ENCODE measurements at places on chromosomes 1 and 21.

DNA sequence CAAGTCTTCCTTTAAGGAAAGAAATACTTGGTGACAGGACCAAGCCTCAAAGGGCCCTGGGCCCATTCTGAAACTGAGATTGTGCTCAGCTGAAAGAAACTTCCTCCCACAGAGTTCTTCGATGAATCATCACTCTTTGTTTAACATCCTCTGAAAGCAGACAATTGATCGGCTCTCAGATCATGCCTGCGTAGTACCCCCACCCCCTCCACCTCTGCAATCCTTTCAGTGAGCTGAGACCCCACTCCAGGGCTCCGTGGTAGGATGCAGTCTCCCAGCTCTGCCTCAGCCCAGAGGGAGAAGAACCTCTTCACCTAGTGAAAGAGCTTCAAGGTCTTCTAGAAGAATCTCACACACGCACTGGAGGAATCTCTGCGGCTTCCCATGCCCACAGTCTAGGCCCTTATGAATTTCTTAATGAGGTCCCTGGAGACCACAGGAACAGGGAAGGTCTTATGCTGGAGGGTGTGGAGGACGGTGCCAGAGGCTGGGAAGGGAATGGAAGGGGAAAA lies 104.9 kb upstream of the SOD1 start:
- peak; percentile 16 for DNase-seq

GRCh38 chr21:44590311-44590721 lies 2.0 kb downstream of the KRTAP10-6 start:
- no peak for DNase-seq

DNA sequence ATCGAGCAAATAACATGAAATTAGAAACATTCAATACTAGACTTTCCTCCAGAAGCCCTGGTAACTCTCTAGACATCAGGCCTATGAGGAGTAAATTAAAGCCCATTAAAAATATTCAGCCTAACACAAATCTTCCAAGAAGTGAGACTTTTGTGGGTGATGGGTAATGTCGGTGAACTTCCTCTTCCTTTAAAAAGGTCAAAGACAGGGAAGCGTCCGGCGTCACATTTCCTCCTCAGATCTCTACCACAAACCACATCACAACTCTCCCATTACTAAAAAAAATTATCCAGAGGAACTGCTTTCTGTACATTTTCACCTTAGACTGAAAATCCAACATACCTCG lies 1.4 kb downstream of the EIF4G3 start:
- DNase-seq: no peak

- DNase-seq: no peak
Observed at GRCh38 chr1:210232511-210233215, at the start of gene SERTAD4. SERTAD4 (plus strand) TSS chr1:210232796; CDS start chr1:210237961, 5,165 bp downstream.

- no peak for DNase-seq
Observed at GRCh38 chr1:27122652-27123051, 32.3 kb downstream of the SLC9A1 start.

GRCh38 chr1:206430031-206430983 lies 40.0 kb upstream of the IKBKE start:
- DNase-seq: no peak

DNA sequence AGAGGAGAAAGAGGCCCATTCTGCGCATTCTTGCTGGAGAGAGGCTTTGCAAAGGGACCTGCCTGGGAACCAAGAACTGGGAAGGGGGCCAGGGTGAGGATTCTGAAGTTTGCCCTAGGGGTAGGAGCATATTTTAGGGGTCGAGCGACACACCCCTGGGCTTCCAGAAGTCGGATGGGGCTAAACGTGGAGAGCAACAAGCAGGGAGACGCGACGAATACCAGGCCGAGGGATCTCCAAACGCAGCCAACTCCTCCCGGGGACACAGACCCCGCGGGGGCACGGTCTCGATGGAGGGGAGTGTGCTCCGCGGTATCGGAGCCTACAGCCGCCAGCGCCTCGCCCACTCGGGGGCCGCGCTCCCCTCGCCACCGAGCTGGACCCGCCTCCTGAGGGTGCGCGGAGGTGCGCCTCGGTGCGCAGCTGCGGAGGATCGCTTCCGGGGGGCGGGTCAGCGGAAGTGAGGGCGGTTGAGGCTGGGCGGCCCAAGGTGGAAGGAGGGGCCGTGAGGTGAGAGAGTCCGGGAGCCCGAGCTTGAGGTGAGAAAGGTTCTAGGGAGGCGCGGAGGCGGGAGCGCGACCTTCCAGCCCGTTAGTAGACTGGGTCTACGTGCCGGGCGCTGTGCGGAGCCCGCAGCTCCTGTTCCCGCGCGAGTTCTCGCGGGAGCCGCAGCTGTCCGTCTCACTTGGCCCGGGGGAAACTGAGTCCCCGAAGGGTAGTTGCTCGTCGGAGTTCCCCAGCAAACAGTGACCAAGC lies at the start of gene MTFR1L:
Gene MTFR1L (plus strand): TSS at position 464 of the 756 bp plus-strand sequence. CDS start 3,151 bp downstream, outside the sequence.
- DNase-seq: peak; percentile 86

DNA sequence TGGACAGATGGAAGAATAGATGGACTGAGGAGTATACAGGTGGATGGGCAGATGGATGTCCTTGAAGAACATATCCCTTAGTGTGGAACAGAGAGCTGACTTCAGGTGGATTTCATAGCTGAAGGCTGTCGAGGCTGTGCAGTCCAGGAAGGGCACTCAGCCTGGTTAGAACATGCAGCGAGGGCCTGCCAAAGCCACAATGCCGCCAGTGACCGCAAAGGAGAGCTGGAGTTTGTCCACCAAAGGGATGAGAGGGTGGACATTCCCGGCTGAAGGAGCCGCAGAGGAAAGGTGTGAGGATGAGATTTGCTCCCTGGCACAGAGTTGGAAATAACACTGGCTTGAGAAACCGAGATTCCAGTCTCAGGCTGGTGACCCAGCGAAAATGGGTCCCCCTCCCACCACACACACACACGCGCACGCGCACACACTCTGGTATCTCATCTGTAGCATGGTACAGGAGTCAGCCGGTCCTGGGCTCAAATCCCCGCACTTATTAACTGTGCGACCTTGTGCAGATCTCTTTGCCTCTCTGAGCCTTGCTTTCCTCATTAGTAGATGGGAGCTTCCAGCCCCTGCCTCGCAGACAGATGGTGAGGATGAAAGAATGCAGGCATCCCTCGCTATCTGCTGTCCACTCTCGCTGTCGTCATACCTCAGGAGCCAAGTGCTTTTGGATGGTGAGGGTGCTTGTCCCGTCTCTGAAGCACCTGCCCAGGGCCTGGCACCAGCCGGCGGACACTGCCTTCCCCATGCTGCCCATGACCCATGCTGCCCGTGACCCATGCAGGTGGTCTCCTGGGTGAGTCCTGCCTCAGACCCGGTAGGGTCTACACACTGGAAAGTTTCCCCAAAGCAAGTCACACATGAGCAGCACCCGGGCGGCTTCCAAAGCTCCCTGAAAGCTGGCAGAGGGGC lies 26.8 kb upstream of the EFHD2 start:
- no peak for DNase-seq

DNA sequence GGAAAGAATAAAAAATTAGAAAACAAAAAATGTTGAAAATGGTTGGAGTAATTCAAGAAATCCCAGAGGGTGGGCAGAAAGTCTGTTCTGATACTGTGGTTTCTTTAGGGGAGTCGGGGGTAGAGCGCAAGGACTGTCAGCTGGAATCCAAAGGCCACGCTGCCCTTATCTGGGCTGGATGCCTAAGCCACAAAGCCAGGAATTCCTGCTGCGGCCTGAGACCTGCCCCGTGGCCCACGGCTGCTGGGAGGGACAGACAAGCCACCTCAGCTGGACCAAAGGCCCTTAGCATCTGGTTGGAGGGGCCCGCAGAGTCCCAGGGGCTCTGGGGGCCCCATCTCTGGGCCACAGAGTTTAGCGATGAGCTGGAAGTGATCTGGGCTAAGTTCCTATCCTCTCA lies 60.2 kb downstream of the DMRTB1 start:
- DNase-seq: no peak

DNA sequence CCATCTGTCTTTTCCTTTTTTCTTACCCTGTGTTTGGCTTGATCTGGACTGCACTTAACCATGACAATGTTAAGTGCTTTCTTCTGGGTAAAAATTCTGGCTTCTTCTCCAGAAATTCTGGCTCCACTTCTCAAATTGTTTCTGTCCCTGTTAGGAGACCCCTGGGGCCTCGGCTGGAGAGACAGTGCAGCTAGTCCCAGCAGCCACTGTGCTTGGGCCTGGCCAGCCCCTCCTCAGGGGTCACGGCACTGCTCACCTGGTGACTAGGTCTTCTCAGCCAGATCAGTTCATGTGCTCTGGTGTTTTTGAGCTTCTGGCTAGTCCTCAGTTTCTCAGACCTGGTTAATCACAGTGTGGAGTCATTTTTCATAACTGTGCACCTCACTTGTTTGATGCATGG lies 72.4 kb downstream of the ADARB1 start:
- no peak for DNase-seq

Data from activated CD4-positive, alpha-beta T cell treated with anti-CD3 and anti-CD28 coated beads, Interleukin-2, amount 50 U/mL, for 24 hours (primary cell).